Stimulated activated CD8-positive, alpha-beta memory T cell treated with anti-CD3 and anti-CD28 coated beads, Interleukin-15, amount 100 ng/mL, for 4 hours (primary cell): ENCODE measurements at places on chromosomes 16 and 17.
A peak's percentile ranks its signal among the peaks of the same experiment; 100 is the strongest.

DNA sequence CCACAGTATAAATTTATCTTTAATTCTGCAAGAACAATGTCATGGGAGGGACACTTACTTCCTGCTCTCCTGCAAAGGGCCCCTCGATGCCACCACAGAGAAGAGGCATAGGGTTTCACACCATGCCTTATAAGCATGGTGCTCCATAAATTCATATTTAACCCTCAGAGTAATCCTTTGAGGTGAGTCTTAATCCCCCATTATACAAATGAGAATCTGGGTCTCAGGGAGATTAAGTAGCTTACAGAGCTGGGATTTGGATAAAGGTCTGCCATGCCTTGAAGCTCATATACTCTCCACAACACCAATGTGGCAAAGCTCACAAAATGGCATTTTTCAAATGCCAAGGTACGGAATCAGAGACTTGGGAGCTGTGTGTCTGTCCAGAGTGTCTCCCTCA is 268.5 kb upstream of the CCL2 start:
- DNase-seq = no peak

GRCh38 chr17:62963296-62963695 is 2.7 kb upstream of the TANC2 start:
- no peak for DNase-seq

- no peak for DNase-seq
Measured at GRCh38 chr16:57469046-57469445, 6.6 kb downstream of the POLR2C start.

- DNase-seq = no peak
Measured at GRCh38 chr17:49915260-49915659, 53.7 kb upstream of the DLX4 start.

DNA sequence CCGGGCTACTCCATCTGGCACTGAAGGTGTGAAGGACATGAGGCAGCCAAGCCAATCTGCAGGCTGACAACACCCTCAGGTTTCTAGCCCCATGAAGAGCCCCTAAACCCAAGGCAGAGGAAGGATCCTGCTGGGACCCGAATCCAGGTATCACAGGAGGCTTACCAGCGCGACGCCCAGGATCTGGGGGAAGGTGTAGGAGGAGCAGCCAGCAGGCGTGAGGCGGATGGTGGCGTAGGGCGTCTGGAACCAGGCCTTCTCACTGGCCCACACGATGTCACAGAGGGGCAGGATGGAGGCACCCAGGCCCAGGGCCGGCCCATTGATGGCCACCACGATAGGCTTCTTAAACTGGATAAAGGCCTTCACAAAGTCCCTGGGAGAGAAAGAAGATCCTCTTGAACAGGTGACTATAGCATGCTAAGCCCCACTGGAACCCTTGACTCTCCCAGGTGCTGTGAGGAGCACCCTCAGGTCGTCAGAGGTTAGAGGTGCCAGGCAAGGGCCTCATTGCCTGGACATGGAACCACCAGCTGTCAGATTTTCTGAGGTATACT is 71.7 kb downstream of the DYNLRB2 start:
- DNase-seq = no peak

GRCh38 chr16:75558846-75559401 is 2.9 kb upstream of the TMEM231 start:
- DNase-seq = no peak

DNA sequence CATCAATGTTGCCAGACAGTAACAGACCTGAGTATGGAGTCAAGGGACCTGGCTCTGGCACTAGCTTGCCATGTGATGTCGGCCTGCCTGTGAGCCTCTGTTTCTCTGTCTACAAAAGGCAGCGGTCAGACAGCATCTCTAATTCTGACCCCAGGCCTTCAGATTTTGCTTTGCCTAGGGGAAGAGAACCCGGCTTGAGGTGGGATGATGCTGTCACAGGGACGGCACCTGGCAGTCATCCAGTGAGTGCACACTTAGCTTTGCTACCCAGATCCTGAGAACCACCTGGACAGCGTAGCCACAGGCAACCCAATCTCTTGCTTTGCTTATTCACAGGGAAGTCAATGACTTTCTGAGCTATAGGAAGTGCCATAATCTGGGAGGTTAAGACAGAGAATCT is 135.2 kb upstream of the SALL1 start:
- no peak for DNase-seq

DNA sequence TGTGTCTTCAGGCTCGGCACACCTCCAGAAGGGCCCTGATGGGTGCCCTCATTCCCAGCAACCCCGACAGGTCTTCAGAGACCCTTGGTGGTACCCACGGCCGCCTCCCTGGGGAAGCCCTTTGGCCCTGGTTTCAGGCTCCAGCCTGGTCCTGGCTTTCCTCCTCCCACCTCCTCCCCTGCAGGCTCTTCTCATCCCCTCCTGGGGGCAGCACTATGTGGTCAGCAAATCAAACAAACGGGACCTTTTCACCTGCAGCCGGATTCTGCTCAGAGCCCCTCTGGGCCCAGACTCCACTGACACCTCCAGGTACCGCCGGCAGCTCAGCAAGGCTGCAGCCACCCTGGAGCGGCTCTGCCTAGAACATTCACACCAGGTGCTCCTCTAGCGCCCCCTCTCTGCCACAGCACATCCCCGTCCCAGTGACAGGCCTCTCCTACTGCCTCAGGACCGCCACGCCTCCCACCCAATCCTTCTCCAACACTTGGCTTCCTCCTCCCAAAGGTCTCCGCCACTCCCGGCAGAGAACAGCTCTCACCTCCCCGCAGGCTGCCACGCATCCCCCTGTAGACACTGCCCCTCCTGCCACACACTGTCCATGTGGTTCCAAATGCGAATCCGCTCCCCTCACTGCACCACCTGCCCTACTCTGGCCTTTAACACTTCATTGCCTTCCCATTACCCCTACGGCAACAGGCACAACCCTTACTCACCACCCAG is 12.0 kb downstream of the CORO7 start:
- DNase-seq = no peak

GRCh38 chr17:76688165-76688622 is 22.6 kb downstream of the MXRA7 start:
- DNase-seq = no peak

DNA sequence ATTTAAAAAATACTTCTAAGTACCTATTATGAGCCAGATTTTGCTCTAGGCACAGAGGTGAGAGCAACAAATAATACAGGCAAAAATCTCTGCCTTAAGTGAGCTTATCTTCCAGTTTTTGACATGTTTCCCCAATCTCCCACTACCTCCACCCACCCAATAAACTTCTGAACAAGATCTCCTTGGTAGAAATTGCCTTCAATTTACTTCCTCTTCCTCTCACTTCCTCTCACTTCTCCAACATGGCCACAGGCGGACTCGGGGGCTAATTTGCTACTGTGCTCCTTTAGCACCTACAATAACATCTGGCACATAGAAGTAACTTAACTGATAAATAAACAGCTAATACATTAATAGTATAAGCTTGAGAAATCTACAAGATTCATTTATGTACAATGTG is 82.6 kb downstream of the CACNG1 start:
- no peak for DNase-seq

DNA sequence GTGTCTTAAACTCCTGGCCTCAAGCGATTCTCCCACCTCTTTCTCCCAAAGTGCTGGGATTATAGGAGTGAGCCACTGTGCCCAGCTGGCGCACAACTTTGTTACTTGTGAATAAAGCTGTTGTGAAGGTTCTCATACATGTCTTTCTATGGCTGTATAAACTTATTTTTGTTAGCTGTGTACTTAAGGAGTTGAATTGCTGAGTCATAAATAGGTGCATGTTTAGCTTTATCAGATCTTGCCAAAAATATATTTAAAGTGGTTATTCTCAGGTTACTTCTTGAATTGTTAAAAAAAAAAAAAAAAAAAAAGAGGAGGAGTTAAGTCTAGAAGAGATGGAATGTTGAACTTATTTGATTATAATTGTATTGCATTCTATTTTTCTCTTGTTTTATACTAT is 47.6 kb upstream of the IRX3 start:
- no peak for DNase-seq

- DNase-seq = no peak
Measured at GRCh38 chr16:13779676-13780075, 140.3 kb upstream of the ERCC4 start.

GRCh38 chr17:41962768-41963434 is 3.7 kb upstream of the CNP start:
- peak; percentile 33 for DNase-seq

DNA sequence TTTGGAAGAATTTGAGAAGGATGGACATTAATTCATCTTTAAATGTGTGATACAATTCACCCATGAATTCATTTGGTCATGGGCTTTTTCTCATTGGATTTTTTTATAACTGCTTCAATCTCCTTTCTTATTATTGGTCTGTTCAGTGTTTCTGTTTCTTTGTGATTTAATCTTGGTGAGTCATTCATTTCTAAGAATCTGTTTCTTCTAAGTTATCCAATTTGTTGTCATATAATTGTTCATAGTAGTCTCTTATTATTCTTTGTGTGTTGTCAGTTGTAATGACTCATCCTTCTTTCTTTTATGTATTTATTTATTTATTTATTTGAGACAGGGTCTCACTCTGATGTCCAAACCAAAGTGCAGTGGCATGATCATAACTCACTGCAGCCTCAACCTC is 146.1 kb upstream of the ZNF267 start:
- no peak for DNase-seq

GRCh38 chr17:151886-152859 is 14.8 kb downstream of the SCGB1C2 start:
- DNase-seq = no peak

DNA sequence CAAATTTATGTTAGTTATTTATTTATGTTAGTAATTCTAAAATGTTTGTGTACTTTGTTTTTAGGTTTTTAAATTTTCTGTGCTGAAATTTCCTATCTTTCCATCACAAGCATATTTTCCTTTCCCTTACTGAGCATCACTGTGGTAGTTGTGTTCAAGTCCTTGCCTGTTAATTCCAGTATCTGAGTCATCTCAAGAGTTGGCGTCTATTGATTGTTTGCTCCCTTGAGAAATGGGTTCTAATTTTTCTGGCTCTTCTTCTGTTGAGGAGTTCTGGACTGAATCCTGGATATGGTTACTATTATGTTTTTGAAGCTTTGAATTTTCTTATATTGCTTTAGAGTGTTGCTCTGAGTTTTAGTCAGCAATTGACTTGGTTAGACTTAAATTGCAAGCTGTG is 56.3 kb downstream of the GAN start:
- DNase-seq = no peak

DNA sequence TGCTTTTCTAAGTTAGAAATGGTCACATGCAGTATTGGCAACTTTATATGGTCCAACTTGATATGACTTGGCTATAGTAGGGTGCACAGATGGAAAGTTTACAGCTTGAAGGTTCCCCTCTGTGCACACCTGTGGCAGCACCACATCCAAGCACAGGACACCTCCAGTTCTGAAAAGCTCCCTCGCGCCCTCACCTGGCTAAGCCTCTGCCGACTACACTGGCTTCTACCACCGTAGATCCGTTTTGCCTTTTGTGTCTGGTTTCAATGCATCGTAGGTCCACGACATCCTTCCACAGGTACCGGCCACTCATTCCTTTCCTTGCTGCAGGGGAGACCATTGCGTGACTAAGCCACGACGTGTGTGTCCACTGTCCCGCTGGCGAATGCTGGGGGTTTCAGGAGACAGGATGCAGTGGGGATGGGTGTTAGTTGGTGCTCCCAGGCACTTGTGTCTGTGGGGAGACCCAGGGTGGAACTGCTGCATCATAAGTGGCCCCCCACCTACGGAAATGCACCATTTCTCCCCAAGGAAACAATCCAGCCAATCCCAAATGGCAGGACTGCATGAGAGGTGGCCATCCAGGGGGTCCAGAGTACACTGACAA is 4.9 kb upstream of the RASD1 start:
- DNase-seq = no peak

DNA sequence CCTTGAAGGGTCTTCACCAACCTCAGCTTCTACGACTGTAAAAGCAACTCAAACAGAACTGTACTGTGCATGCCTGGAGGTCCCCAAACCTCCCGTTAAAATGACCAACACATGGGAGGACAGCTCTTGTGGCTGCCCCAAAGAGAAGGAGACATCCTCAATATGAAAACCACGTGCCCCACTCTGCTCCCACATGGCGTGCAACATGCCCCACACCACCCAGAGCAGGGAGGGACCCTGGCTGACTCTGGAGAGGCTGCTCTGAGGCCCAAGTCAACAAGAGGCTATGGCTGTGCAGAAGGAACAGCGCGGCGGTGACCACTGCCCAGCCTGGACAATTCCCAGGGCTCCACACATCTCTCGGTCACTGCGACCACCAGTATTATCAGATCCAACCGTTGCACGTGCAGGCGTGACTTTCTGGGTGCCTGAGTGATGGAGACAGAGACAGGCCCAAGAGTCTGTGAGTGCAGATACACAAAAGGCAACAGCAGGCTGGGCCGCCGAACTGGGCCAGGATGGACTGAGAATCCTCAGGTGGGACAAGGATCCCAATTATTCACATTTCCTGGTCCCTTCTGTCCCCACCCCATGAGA is 1.4 kb downstream of the PLD6 start:
- no peak for DNase-seq

- DNase-seq = no peak
Measured at GRCh38 chr16:68072038-68072695, 13.0 kb upstream of the NFATC3 start.

GRCh38 chr16:4382795-4383357 is 11.2 kb downstream of the VASN start:
- DNase-seq = no peak

- no peak for DNase-seq
Measured at GRCh38 chr16:23132775-23133463, 16.3 kb downstream of the USP31 start.

DNA sequence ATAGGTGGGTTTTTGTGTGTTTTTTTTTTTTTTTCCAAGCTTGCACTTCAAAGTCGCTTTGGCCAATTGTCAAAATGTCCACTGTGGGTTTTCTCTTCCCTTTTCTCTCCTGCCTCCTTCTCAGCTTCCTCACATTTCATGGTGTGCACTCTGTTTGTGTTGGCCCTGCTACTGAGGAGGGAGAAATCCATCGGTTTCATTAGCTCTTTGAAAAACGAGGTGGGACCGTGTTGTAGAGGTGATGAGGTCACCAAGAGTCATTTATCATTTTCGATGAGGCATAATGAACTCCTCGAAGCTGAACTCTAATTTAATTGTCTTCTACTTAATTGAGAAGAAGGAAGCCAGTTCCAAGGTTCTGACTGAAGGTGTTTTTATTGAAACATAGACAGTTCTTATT is 174.4 kb upstream of the TOX3 start:
- no peak for DNase-seq

DNA sequence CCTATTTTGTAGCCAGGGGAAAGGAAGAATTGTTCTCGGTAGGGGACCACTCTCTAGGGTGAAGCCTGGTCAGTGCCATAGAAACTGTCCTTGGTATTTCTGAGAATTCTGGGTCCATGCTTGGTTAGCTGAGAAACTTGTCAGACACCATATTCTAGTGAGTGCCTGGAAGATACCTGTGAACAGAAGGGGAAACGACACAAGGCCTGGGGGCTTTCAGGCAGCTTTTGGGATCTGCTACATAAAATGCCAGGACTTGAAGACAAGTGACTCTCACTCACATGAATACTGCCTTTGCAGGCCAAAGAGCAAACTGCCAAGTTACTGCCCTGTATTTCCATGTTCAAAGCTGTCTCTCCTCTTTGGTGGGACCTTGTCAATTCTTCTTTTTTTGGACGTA is 18.3 kb downstream of the ODF4 start:
- no peak for DNase-seq

- no peak for DNase-seq
Measured at GRCh38 chr16:47142821-47143676, 696 bp downstream of the NETO2 start.

- no peak for DNase-seq
Measured at GRCh38 chr17:17587614-17588337, 3.7 kb downstream of the PEMT start.
